ENCODE measurements at places on chromosomes 5 and 9. TPM values are rescaled to one million over a fixed set of nuclear protein-coding genes. Genes with fewer than 3 reads are reported as not detected.

Gene WDR31
- 0.88 TPM for total RNA-seq

Gene PCDHA4
- total RNA-seq: 1.7 TPM

Gene SHC3
- 0.46 TPM for total RNA-seq

Gene CDC20B
- total RNA-seq: not detected

Gene GNG10
- total RNA-seq: 68.8 TPM

Gene FRRS1L
- 0.30 TPM for total RNA-seq

Gene CNOT8
- total RNA-seq: 39.8 TPM

Gene CD74
- total RNA-seq: not detected

Gene TMEM203
- 43.2 TPM for total RNA-seq

Gene ELL2
- total RNA-seq: 19.1 TPM

Gene TMEM174
- not detected for total RNA-seq

Gene SLC23A1
- 1.3 TPM for total RNA-seq

Gene RNF180
- total RNA-seq: 0.21 TPM
